Activated CD8-positive, alpha-beta memory T cell treated with anti-CD3 and anti-CD28 coated beads for 4 hours (primary cell): ENCODE measurements at places on chromosomes 13 and 19.

GRCh38 chr19:7968796-7969554 lies 25.5 kb upstream of the TIMM44 start:
- DNase-seq, result no peak

GRCh38 chr19:20233105-20233504 lies 66.1 kb downstream of the ZNF486 start:
- DNase-seq, result no peak

- no peak for DNase-seq
Observed at GRCh38 chr13:66200555-66200954, 1029.6 kb downstream of the PCDH9 start.

- DNase-seq, result no peak
Observed at GRCh38 chr13:79457948-79458347, 23.0 kb upstream of the NDFIP2 start.

GRCh38 chr19:33812388-33813330 lies 16.0 kb downstream of the KCTD15 start:
- no peak for DNase-seq

DNA sequence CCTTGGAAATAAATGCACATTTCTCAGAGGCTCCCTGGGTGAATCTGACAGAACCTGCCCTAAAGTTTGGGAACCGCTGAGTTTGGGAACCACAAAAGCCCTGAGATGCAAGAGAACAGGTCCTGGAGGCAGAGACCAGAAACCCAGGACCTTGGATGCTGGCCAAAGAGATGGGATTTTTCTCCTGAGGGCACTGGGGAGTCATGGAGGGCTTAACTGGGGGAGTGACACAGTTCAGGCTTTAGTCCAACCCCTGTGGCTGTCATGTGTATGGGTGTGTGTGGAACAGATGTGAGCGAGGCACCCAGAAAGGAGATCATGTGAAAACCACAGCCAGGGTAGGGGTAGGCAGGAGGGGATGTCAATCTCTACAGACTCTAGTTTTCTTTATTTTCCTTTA lies 3.9 kb upstream of the NCCRP1 start:
- no peak for DNase-seq

DNA sequence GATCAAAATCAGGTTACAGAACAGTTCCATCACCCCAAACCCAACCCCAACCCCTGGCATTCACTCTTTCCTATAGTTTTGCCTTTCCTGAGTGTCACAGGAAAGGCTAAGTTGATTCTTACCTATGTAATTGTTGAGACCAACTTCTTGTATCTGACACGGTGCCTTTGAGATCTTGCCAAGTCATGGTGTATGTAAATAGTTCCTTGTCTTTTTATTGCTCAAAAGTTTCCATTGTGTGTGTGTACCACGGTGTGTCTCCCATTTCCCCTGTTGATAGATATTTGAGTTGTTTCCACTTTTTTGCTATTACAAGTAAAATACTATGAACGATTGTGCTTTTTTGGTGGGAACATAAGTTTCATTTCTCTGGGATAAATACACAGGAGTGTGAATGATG lies 3.3 kb upstream of the IGFL2 start:
- no peak for DNase-seq

DNA sequence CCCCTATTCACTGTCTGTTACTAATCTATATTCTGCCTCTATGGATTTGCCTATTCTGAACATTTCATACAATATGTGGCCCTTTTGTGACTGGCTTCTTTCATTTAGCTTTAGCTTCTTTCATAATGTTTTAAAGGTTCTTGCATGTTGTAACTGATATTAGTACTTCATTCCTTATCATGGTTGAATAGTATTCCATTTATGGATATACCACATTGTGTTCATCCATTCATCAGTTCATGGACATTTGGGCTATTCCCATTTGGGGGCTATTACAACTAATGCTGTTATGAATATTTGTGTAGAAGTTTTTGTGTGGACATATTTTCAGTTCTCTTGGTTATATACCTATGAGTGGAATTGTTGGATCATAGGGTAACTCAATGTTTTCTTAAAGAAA lies 44.4 kb upstream of the TDRD3 start:
- DNase-seq, result no peak

DNA sequence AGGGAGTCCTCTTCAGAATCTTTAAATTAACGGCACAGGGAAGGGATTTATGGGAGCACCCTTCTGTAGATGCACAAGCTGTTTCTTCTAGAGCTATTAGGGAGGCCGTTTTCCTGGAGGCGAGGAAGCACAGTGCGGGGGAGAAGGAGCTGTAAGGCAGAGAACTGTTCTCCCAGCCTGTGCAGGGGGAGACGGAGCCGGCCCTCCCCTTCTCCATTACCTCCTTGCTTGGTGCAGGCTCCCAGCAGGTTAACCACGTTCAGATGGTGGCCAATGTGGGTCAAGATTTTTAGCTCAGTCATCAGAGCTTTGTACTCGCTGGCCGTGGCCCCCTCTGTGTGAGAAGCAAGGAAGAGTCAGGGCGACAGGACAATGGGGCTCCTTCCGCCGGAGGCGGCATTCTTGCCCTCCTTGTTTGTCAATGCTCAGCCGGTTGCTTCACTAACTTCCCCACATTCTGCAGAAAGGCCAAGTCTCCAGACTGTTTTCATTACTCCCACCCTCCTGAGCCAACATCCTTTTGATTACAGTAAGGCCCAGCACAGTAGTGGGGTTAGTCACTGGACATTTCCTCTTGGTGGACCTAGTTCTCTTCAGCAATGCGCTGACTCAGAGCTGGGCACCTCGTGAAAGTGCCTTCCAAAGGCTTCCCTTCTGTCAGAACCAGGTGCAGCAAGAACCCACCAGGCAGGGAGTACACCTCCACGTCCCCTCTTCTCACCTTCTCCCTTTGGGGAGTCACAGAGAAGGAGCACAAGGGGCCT lies 165.4 kb downstream of the FLT1 start:
- no peak for DNase-seq

DNA sequence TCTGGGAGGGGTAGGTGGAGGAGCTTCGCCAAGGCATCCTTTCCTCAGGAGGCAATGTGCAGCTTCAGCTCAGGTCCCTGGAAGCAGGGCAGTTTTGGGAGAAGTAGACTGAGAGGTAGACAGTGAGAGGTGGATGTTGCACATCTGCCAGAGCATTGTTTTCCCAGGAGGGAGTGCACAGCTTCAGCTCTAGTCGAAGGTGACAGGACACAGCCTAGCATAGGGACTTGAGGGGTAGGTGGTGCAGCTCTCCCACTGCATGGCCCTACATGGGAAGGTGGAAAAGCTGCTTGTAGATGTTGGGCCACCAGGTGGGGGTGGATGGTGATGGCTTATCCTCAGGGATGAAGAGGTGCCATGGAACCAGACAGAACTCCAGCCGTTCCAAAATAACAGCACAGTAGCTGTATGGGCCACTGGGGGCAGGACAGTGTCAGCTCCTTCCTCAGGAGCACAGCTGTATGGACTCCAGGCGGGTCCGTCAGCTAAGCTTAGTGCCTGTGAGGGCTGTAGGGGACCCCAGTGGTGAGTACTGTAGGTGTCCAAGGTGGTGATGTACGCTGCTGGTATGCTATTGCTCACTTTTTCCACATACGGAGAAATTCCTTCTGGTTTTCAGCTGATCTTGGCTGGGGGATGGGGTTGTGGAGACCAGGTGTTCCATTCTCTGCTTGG lies 17.4 kb upstream of the ZNF543 start:
- DNase-seq, result no peak

- DNase-seq, result no peak
Observed at GRCh38 chr13:98690348-98691022, 62.0 kb downstream of the SLC15A1 start.

DNA sequence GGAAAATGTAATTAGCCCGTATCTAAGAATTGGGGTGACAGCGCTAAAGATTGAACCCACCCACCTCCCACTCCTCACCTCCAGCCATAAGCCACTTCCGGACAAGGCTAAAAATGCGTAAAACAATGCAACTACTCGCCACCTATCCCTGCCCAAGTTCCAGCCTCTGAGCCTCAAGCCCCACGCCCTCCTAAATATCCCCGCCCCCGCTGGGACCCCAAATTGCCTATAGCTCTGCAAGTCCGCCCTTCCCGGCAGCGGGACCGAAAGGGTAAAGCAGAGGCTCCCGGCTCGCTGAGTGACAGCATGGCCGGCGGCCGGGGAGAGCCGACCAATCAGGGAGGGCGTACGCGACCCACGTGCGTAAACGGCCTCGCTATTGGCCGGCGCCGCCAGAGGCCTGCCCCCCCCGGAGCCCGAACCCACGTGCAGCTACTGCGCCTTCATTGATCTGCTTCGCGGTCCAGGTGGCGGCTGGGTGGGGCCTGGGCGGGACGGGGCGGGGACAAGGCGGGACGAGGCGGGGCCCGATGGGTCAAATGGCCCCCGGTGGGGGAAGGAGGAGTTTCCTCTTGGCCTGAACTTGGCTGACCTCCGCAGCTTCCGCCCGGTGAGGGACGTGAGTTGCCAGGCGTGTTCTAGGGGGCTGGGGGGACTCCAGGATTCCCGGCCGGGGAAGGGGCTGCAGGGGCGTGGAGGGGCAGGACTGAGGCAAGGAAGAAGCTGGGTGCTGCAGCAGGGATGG lies at the start of gene TLE6:
Gene TLE6 (plus strand): TSS at position 564 of the 745 bp plus-strand sequence. CDS start 670 bp downstream, outside the sequence.
- peak; percentile 89 for DNase-seq

GRCh38 chr13:62123409-62123808 lies 707.8 kb upstream of the PCDH20 start:
- DNase-seq, result no peak

- no peak for DNase-seq
Observed at GRCh38 chr13:39058040-39058439, 19.8 kb downstream of the NHLRC3 start.

DNA sequence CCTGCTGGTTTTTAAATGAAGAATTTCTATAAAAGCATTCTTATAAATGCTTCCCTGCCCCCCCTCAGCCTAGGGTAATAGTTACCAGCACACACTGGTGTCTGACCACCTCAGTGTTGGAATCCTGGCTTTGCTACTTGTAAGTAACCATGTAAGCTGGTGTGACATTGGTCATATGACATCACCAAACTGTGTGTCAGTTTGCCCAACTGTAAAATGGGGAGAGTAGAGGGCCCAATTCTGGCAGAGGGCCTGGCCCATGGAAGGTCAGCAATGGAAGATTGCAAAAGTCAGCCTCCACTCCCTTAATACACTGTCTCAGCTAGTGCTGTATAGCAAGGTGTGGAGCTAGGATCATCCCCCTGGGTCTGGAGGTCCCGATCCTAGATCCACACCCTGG lies 31.6 kb downstream of the ACSBG2 start:
- DNase-seq, result no peak

DNA sequence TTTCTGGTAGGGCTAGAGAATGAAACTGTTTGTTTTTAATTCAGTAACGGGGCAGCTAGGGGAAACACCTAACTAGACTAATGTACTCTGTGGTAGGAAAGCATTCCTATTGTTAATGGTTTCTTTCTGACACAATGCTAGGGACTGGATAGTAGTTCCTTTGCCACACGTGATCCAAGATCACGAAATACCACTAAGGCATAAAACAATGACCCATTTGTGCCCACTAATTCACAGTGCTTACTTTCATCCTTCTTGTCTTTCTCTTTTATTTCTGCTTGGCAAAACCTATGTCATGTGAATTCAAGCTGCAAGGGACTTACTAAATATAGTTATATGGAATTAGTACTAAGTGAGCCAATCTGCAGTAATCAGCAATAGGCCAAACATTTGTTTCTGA lies 834.1 kb upstream of the SLITRK6 start:
- no peak for DNase-seq

DNA sequence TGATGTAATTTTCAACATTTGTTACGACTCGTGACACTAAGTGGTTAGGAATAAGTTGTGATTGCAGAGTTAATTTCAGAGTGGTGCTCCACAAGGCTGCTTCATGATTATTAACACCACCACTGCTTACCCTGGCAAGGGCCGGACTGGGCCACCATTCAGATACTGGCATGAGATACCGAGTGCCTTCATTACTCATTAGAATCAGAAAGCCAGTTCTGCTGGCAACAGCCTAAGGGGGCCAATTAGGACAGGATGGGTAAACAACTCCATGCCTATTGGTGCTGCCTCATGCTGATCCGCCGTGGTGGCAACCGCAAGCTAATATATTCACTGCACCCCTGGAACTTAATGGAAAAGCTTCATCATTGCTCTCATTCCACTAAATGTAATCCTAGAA lies 575.1 kb downstream of the EFNB2 start:
- no peak for DNase-seq

GRCh38 chr19:1526979-1527649 lies 3.2 kb downstream of the PLK5 start:
- no peak for DNase-seq

DNA sequence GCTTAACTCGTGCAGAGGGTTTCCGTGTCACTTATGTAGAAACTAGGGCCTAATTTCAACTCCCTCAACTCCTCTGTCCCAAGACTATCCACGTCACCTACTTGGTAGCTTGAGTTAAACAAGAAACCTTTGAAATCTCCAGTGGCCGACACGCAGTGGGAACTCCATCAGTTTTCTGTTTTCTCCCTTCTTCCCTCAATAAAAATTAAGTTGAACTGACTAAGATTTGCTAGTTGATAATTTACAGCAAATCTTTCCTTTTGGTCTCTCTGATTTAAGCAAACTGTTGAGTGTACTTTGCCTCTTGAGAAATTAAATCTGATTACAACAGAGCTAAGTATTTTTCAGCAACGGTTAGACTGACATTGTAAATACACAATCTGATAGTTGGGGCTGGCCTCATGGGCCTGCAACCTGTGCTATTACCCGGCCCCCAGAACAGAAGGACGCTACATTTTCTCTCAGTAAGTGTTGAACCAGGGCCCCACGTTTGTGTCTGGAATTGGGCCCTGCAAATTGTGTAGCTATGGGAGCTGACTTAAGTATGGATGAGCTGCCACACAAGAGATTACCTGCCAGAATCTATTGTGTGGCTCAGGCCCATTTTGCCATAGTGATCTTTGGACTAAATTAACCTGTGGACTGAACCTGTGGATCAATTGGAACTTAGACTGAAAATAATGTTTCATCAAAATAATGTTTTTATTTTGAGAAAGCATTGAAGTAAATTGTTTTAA lies 708 bp upstream of the ESD start:
- DNase-seq, result no peak

- DNase-seq, result no peak
Observed at GRCh38 chr13:89577301-89577700, 1770.2 kb upstream of the MIR17HG start.

- DNase-seq, result no peak
Observed at GRCh38 chr13:51180853-51181511, 41.2 kb upstream of the FAM124A start.

DNA sequence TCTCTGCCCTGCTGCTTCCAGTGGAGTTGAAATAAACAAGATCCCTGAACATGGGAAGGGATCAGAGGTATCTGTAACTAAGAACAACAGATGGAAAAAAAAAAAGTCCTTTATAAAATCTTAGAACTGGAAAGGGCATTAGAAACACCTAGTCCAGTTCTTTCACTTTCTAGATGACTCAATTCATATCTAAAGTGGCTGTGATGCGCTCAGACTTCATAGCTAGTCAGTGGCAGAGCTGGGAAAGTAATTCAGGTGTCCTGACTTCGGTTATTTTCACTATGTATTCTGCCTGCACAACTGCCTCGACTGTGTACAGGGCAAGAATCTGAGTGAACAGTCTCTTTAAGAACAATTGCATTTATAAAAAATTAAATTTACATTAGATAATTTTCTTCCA lies 151.8 kb upstream of the TMTC4 start:
- DNase-seq, result no peak

DNA sequence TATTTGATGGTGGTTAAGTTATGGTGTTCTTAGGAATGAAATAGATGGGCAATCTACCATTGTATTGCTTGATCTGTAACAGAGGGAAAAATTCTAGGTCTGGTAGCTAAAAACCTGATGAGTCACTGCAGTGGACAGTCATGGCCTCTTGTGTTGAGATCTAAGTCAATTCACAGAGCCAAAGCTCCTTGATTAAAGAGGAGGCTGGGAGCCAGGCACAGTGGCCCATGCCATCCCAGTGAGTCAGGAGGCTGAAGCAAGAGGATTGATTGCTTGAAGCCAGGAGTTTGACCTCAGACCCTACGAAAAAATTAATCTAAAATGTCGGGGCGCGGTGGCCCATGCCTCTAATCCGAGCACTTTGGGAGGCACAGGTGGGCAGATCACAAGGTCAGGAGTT lies 67.1 kb upstream of the KPNA3 start:
- no peak for DNase-seq
